ENCODE measurements at places on chromosomes 6 and 20.

DNA sequence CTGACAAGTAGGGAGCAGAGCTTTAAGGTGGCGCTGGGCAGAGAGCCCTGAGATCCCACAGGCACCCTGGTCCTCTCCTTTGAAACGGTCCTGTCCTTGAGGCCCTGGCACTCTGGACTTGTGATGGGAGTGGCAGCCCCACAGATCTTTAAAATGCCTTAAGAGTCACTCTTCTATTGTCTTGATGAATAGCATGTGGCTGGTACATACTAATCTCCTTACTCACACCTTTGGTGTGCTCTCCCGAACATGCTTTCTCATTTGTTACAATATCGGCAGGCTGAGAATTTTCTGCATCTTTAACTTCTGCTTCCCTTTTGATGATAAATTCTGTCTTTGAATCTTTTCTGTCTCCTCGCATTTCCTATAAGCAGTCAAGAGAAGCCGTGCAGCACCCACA is 333.8 kb downstream of the TFAP2A start:
- H3K36me3 ChIP-seq = no peaks in the 10 kb centered on the region
- no peak overlapping the region for H3K27ac ChIP-seq
- H3K27me3 ChIP-seq = no peaks in the 10 kb centered on the region
- DNase-seq = no peak
- H3K4me1 ChIP-seq = no peaks in the 10 kb centered on the region

DNA sequence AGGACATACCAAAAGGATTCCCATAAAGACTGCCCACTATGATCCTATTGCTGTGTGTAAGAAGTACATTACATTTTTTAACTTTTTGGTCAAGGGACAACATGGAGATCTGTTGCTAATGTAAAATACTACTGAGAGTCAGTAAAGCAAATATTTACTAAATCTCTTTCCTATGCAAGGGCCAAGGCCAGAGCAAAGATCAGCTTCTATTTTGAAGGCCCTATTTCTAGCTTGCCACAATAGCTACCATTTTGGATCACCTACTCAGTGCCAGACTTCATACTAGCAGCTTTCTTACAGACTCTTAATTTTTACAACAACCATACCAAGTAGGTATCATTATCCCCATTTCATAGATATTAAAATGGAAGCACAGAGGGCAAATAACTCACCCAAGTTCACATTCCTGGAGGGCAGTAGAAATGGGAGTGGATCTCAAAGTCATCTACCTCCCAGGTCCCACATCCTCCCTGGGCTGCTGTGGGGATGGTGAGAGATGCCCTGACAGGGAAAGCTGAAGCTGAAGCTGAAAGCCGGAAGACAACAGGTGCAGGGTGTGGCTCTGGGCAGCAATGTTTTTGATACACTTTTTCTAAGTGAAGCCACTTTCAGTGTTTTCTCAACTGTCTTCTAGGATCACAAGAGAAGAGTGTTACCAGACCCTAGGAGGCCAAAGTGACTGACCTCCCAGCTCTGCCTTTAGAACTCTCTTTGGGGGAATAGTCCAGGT is 321.2 kb downstream of the UBE3D start:
- H3K4me3 ChIP-seq = no peak overlapping the region
- no peaks in the 10 kb centered on the region for H3K27me3 ChIP-seq
- H3K27ac ChIP-seq = no peak overlapping the region
- H3K4me1 ChIP-seq = no peaks in the 10 kb centered on the region
- DNase-seq = no peak

GRCh38 chr6:37347670-37348111 is 6.1 kb upstream of the RNF8 start:
- H3K4me3 ChIP-seq = no peak overlapping the region
- H3K27me3 ChIP-seq = no peaks in the 10 kb centered on the region
- no peaks in the 10 kb centered on the region for H3K36me3 ChIP-seq
- no peak for DNase-seq
- H3K27ac ChIP-seq = no peak overlapping the region

DNA sequence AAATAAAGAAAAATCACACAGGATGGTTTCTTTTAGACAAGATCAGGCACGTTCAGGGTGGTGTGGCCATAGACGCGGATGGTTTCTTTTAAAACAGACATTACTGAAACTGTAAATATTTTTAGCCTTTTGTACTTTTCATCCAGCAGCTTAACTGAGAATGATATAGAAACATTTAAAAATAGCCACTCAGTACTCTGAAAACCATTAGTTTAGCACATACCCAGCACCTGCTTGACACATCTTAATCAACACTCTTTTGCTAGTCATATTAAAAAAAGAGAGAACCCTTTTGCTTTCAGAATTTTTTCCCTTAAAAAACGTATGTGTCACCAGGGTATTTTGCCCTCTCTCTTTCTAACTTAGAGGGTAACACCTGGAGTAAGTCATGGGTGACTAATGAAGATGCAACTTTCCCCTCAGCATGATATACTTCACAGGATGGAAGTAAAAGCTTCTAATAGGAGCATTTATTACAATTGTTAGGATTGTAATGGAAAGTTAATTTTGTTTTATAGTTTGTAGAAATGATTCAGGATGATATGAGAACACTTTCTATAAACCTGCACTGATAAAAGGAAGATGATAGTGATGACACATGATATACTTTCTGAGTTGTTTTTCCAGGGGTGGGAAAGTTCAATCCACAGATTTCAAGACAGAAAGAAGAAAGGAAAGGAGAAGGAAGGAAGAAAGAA is 45.2 kb downstream of the BACH2 start:
- H3K27me3 ChIP-seq = no peaks in the 10 kb centered on the region
- H3K27ac ChIP-seq = no peak overlapping the region
- DNase-seq = no peak
- no peaks in the 10 kb centered on the region for H3K4me1 ChIP-seq

DNA sequence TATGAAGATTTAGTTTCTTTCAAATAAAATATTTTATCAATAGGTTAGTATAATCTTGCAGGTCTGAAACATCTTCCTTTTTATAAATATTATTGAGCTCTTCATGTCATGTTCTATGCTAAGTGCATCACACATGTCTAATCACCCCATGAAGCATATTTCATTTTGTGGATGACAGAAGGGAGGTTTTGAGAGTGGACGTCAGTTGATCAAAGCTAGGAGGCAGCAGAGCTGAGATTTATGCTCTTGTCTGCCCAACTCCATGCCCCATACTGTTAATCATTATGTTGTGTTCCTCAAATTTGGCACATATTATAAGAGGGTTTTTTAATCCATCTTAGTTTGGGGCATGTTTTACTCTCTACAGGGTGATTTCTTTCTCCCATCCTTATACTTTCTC is 22.7 kb downstream of the DSE start:
- no peak overlapping the region for H3K27ac ChIP-seq
- no peak for DNase-seq
- H3K4me3 ChIP-seq = no peak overlapping the region
- H3K36me3 ChIP-seq = no peaks in the 10 kb centered on the region
- no peaks in the 10 kb centered on the region for H3K27me3 ChIP-seq

DNA sequence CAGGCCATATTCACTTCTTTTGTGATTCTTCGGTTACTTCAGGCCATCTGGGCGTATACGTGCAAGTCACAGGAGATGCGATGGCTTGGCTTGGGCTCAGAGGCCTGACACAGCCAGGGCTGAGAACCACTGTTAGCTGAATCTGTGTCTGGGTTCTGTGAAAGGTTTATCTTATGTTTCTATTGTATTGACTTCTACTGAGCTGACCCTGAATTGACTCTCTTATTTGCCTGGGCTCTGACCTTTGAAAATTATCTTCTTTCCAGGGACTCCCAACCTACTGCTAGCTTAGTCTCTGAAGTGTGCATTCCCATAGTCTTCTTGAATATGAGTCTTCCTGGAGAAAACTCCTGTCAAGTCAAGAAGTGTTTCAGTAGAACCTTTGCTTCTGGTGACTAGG is 226.4 kb upstream of the SOX4 start:
- no peak for DNase-seq
- H3K36me3 ChIP-seq = no peaks in the 10 kb centered on the region
- no peak overlapping the region for H3K27ac ChIP-seq
- no peaks in the 10 kb centered on the region for H3K27me3 ChIP-seq

- H3K4me3 ChIP-seq = no peak overlapping the region
- H3K27ac ChIP-seq = peak overlapping the region; percentile 81
- no peak for DNase-seq
- no peaks in the 10 kb centered on the region for H3K4me1 ChIP-seq
- no peaks in the 10 kb centered on the region for H3K27me3 ChIP-seq
Measured at GRCh38 chr20:32485770-32486478, 99.2 kb downstream of the NOL4L start.

DNA sequence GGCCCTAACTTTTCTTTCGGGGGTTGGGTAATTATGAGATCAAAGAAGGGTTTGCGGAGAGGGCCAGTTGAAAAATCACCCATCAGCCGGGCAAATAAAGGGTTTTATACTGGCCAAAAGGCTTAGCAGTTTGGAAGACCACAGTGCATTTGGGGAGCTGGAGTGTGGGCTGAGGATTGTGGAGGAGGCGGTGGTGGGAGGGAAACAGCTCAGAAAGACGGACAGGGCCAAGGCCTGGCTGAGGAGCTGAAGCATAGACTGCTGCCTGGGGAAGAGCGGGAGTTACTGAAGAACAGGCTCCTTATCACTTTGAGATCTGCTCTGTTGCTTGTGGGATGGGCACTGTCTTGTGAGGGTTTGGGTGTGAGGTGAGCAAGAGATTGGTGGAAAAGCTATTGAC is 144.2 kb downstream of the CARMIL1 start:
- no peak for DNase-seq
- H3K27me3 ChIP-seq = no peaks in the 10 kb centered on the region
- no peak overlapping the region for H3K4me3 ChIP-seq
- no peaks in the 10 kb centered on the region for H3K4me1 ChIP-seq
- H3K27ac ChIP-seq = no peak overlapping the region

GRCh38 chr6:34906826-34907225 is 17.8 kb downstream of the ANKS1A start:
- DNase-seq = no peak
- no peaks in the 10 kb centered on the region for H3K4me1 ChIP-seq
- H3K36me3 ChIP-seq = no peaks in the 10 kb centered on the region
- no peaks in the 10 kb centered on the region for H3K27me3 ChIP-seq
- no peak overlapping the region for H3K27ac ChIP-seq
- no peak overlapping the region for H3K4me3 ChIP-seq

GRCh38 chr20:49583669-49584417 is 15.9 kb upstream of the PTGIS start:
- peak; percentile 91 for DNase-seq
- peak overlapping the region; percentile 98 for H3K27ac ChIP-seq
- H3K4me1 ChIP-seq = peaks cover 21% of the 10 kb centered on the region
- no peaks in the 10 kb centered on the region for H3K36me3 ChIP-seq
- no peaks in the 10 kb centered on the region for H3K27me3 ChIP-seq

GRCh38 chr6:71420095-71420692 is 131.6 kb downstream of the OGFRL1 start:
- DNase-seq = peak; percentile 39
- H3K27me3 ChIP-seq = no peaks in the 10 kb centered on the region
- H3K4me3 ChIP-seq = peak overlapping the region; percentile 87
- peak overlapping the region; percentile 86 for H3K27ac ChIP-seq
- no peaks in the 10 kb centered on the region for H3K36me3 ChIP-seq
- no peaks in the 10 kb centered on the region for H3K4me1 ChIP-seq

GRCh38 chr20:13671916-13672378 is 33.2 kb upstream of the TASP1 start:
- H3K27ac ChIP-seq = peak overlapping the region; percentile 53
- DNase-seq = peak; percentile 55
- H3K36me3 ChIP-seq = no peaks in the 10 kb centered on the region
- no peak overlapping the region for H3K4me3 ChIP-seq
- H3K4me1 ChIP-seq = peaks cover 13% of the 10 kb centered on the region
- no peaks in the 10 kb centered on the region for H3K27me3 ChIP-seq

DNA sequence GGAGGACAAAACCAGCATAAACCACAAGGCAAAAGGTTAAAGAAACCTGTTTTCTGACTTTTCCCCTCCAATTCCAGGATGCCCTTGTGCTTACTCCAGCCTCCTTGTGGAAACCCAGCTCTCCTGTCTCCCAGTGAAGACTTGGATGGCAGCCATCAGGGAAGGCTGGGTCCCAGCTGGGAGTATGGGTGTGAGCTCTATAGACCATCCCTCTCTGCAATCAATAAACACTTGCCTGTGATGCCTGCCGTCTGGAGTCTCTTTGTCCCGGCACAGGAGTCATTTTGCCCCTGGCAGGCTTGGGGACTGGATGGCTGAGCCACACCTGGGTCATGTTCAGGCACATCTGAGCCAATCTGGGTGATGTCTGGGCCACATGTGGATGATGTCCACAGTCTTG is 26.6 kb downstream of the BPIFB1 start:
- H3K4me3 ChIP-seq = no peak overlapping the region
- H3K4me1 ChIP-seq = no peaks in the 10 kb centered on the region
- no peak for DNase-seq
- H3K27ac ChIP-seq = no peak overlapping the region
- no peaks in the 10 kb centered on the region for H3K27me3 ChIP-seq

- H3K4me1 ChIP-seq = no peaks in the 10 kb centered on the region
- DNase-seq = no peak
- H3K36me3 ChIP-seq = no peaks in the 10 kb centered on the region
- H3K27me3 ChIP-seq = no peaks in the 10 kb centered on the region
Measured at GRCh38 chr20:35088231-35089145, 4.1 kb downstream of the TRPC4AP start.

- DNase-seq = no peak
- no peaks in the 10 kb centered on the region for H3K27me3 ChIP-seq
- no peaks in the 10 kb centered on the region for H3K36me3 ChIP-seq
- no peaks in the 10 kb centered on the region for H3K4me1 ChIP-seq
- H3K4me3 ChIP-seq = no peak overlapping the region
Measured at GRCh38 chr6:108463784-108464183, 96.9 kb upstream of the FOXO3 start.

GRCh38 chr6:21053612-21054011 is 519.4 kb downstream of the CDKAL1 start:
- no peaks in the 10 kb centered on the region for H3K27me3 ChIP-seq
- no peak for DNase-seq
- H3K27ac ChIP-seq = no peak overlapping the region
- H3K4me3 ChIP-seq = no peak overlapping the region
- H3K36me3 ChIP-seq = no peaks in the 10 kb centered on the region

- H3K27ac ChIP-seq = no peak overlapping the region
- DNase-seq = no peak
- H3K36me3 ChIP-seq = no peaks in the 10 kb centered on the region
- H3K4me1 ChIP-seq = no peaks in the 10 kb centered on the region
Measured at GRCh38 chr6:53758496-53758895, 36.3 kb upstream of the LRRC1 start.

DNA sequence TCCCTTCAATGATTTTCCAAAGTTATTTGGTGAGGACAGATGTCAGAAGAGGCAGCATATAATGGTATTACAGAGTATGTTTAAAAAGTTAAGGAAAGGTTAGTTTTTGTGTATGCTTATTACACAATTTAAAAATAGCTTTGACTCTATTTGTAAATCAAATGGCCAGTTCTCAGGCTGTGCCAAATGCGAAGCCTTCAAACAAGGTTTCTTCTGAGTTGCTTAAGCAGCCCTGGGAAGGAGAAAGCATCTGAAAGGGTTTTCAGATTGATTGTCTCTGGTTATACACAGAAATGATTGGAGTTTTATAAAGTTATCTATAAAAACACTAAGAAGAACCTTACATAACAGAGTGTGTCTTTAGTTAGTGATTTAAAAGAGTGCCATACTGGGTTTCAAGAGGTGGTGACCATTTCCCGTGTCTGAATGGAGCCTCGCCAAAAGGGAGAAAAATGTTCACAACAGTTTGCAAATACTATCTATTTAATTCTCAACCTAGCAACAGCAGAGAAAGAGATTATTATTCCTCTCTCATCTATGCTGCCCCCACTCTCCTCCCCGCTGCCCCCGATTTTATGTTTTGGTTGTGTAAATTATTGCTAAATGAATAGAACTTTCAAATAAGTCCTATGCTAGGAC is 16.7 kb downstream of the CD109 start:
- H3K4me3 ChIP-seq = no peak overlapping the region
- no peaks in the 10 kb centered on the region for H3K27me3 ChIP-seq
- H3K27ac ChIP-seq = peak overlapping the region; percentile 50

Data from uterus (tissue), 4 donors.